Muscle of arm (tissue), 14 donors: ENCODE measurements at places on chromosomes 12 and 14. TPM values are rescaled to one million over a fixed set of nuclear protein-coding genes. Genes with fewer than 3 reads are reported as not detected.

- peak; percentile 67 for DNase-seq
Observed at GRCh38 chr12:2284321-2284813, 231.6 kb downstream of the CACNA1C start.

Gene SERPINA1
- polyA plus RNA-seq = 2.3 TPM

- no peak for DNase-seq
Observed at GRCh38 chr14:98144964-98145363, 1127.0 kb downstream of the BCL11B start.

DNA sequence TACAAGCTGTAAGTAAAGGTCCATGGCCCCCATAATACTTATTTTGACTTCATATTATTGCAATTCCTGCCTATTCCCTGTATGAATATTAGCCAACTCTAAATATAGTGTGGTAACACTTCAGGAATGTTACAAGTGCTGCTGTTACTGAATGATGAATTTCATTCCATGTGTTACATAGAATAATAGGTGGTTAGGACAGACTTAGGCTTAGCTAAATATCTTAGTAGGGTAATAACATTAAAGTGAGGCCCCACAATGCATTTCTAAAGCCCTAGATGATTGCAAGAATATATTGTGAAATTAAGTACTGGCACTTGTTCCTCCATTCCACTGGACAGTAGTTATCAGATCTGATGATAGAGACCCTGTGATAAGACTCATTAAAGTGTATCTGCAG lies 182.7 kb downstream of the PCNX1 start:
- DNase-seq = no peak

DNA sequence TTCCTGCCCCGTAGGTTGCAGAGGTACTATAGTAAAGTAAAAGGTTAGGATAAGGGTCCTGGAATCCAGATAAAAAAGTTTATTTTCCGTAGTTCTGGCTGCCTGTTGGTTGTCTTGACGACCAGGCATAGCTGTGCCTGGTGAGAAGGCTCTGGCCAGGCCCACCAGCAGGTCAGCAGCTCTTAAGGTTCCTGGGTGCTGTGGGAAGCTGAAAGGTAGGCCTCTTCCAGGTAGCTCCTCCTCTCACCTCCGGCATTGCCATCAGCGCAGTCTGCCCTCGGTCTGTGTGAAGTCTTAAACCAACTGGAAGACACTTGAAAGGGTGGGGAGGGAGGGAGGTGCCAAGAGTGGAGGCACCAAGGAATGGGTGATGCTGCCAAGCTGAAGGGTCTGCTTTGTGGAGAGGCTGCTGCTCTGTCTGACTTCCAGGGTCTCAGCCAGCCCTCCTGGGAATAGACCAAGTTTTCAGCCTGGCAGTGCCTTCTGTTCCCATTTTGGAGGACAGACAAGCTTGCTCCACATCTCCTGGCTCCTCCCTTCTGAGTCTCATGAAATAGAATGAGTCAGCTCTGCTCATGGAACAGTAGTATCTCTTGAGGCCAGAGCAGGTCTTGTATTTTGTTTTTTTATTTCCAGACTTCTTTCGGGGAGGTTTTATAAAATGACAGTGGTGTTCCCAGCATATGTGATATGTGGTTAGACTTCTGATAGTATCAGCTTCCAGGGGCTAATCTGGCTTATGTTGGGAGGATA lies 5.2 kb upstream of the ACADS start:
- no peak for DNase-seq

GRCh38 chr14:101959277-101959676 lies 5.1 kb upstream of the DYNC1H1 start:
- no peak for DNase-seq

DNA sequence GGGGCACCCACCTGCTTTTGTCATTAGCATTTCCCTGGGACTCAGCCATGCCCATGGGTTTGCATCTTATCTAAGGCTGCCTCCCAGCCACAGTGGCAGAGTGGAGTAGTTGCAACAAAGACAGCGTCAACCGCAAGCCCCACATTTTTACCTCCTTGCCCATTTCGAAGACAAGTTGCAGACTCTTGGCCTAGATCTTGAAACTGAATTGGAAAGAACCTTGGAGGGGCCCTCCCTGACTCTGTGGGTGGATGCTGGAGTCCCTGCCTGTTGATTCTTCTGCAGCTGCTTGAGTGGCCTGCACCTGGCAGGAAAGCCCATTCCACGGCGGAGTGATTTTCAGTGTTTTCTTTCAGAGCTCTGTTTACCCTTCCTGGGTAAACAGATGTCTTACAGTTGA lies 309.0 kb downstream of the VRK1 start:
- DNase-seq = no peak

Gene POMT2
- 29.1 TPM for polyA plus RNA-seq

Gene LRP1-AS
- not detected for polyA plus RNA-seq

Gene DPY19L2
- 10.9 TPM for polyA plus RNA-seq

Gene SYT1
- polyA plus RNA-seq = 1.9 TPM

GRCh38 chr14:52455291-52456088 lies 96.8 kb downstream of the TXNDC16 start:
- DNase-seq = no peak

Gene LBHD2
- not detected for polyA plus RNA-seq

GRCh38 chr14:65187421-65188049 lies 85.2 kb upstream of the MAX start:
- DNase-seq = no peak

Gene CACNB3
- 29.6 TPM for polyA plus RNA-seq

DNA sequence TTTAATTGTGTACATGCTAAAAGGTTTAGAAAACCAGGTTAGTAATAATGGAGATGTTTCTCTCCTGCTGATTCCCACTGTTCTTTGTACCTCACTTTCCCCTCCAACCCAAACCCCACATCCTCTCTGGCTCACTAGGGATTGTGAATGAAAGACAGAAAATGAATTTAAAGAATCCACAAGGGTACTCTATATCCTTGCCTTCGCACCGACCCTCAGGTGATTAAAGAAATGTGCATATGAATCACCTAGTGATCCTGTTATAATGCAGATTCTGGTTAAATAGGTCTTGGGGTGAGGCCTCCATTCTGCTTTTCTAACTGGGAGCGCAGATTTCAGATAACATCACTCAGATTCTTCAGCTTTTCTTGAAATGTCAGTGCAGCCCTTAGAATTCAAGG lies 84.3 kb upstream of the OTX2 start:
- no peak for DNase-seq

Gene OSBPL8
- 23.2 TPM for polyA plus RNA-seq

- no peak for DNase-seq
Observed at GRCh38 chr12:3712209-3712992, 40.5 kb downstream of the CRACR2A start.

DNA sequence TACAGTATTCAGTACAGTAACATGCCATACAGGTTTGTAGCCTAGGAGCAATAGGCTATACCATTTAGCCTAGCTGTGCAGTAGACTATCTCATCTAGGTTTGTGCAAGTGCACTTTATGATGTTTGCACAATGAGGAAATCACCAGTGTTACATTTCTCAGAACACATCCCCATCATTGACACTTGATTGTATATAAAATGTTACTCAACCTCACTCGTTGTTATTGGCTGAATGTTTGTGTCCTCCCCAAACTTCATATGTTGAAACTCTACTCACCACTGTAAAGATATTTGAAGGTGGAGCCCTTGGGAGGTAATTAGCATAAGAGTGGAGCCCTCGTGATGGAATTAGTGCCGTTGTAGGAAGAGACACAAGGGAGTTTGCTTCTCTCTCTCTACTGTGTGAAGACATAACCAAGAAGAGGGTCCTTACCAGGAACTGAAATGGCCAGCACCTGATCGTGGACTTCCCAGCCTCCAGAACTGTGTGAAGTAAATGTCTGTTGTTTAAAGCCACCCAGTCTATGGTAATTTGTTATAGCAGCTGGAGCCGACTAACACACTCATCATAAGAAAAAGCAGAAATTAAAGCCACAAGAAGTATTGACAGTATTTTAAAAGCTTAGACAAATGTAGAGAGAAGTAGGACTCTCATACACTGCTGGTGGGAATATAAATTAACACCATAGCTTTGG lies 3.2 kb upstream of the MED13L start:
- DNase-seq = no peak

Gene SRRM4
- not detected for polyA plus RNA-seq

GRCh38 chr14:104438166-104438887 lies 141.2 kb upstream of the C14orf180 start:
- no peak for DNase-seq
